A549 treated with Mapracorat at 1 μM for 4 hours (cell line): ENCODE measurements at places on chromosomes 3 and 15. TPM values are rescaled to one million over a fixed set of nuclear protein-coding genes. Genes with fewer than 3 reads are reported as not detected.

The TTLL13 gene
- total RNA-seq, result 0.07 to 0.59 TPM (median 0.10 TPM) in 4 of 5 replicates, not detected in the other

The GOLGA8J gene
- 0.12 to 0.17 TPM in 2 of 5 replicates, not detected in the others for total RNA-seq

The CLN6 gene
- 60.4 to 85.4 TPM (median 82.2 TPM) in 5 replicates for total RNA-seq

The TMOD2 gene
- 1.1 to 2.7 TPM (median 2.0 TPM) in 5 replicates for total RNA-seq

The SLC25A26 gene
- total RNA-seq, result 18.3 to 20.1 TPM (median 19.0 TPM) in 5 replicates

The CEP152 gene
- 3.2 to 4.7 TPM (median 3.4 TPM) in 5 replicates for total RNA-seq

The HTD2 gene
- 7.3 to 8.3 TPM (median 7.7 TPM) in 5 replicates for total RNA-seq

The ANKRD34C gene
- total RNA-seq, result not detected in 5 replicates

The HTR3E gene
- not detected in 5 replicates for total RNA-seq

The ATP13A5 gene
- total RNA-seq, result not detected in 5 replicates

The BSN gene
- total RNA-seq, result 0.09 to 0.41 TPM (median 0.13 TPM) in 5 replicates

The STRIT1 gene
- not detected in 5 replicates for total RNA-seq

The PATL2 gene
- total RNA-seq, result 0.23 to 0.29 TPM (median 0.23 TPM) in 3 of 5 replicates, not detected in the others

The CD80 gene
- total RNA-seq, result not detected in 5 replicates

The CTDSPL gene
- 12.1 to 16.5 TPM (median 13.1 TPM) in 5 replicates for total RNA-seq

The TIMP4 gene
- 10.0 to 14.3 TPM (median 11.9 TPM) in 5 replicates for total RNA-seq

The ZNF774 gene
- total RNA-seq, result 1.0 to 1.5 TPM (median 1.2 TPM) in 5 replicates

The CCR8 gene
- not detected in 5 replicates for total RNA-seq

The TM4SF4 gene
- 25.7 to 46.4 TPM (median 34.4 TPM) in 5 replicates for total RNA-seq

The ATP13A4 gene
- not detected in 5 replicates for total RNA-seq
